ENCODE measurements at places on chromosomes 16 and 17. TPM values are rescaled to one million over a fixed set of nuclear protein-coding genes. Genes with fewer than 3 reads are reported as not detected.

GRCh38 chr16:19868421-19868820 is 16.2 kb downstream of the GPRC5B start:
- no peak for DNase-seq

- DNase-seq, result no peak
Measured at GRCh38 chr16:27317320-27317719, 3.5 kb downstream of the IL4R start.

DNA sequence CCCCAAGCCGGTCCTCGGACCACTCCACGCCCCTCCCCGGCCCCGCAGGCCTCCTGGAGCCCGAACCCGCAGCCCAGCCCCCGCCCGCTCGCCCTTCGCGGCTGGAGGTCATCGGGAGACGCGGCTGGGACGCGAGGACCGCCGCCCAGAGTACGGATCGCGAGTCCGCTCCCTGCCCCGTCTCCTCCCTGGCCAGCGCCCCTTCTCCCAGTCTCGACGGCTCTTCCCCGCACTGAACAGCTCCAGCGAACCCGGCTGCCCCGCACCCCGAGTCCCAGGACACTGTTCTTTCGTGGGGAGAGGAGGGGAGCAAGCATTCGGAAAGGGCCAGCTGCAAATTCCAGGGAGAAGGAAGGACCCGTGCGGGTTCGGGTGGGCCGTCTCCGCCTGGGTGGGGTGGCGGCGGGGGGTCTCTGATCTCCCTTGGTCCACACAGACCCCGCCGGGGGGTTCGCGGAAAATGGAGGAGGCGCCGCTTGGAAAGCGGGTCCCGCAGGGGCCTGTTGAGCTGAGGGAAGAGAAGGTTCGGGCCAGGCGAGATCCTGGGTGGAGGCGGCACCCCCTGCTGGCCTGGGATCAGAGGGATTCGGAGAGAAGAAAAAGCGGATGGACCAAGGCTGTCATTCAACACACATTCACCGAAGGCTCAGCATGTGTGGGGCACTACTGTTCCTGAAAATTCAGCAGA is 632 bp upstream of the RTN4RL1 start:
- peak; percentile 75 for DNase-seq

GRCh38 chr17:69067274-69068047 is 6.7 kb upstream of the ABCA9 start:
- DNase-seq, result no peak

- no peak for DNase-seq
Measured at GRCh38 chr16:85561248-85562092, 51.7 kb upstream of the GSE1 start.

GRCh38 chr17:63910096-63910495 is 962 bp downstream of the CSHL1 start:
- no peak for DNase-seq

- no peak for DNase-seq
Measured at GRCh38 chr16:79868841-79869240, 268.3 kb upstream of the MAF start.

DNA sequence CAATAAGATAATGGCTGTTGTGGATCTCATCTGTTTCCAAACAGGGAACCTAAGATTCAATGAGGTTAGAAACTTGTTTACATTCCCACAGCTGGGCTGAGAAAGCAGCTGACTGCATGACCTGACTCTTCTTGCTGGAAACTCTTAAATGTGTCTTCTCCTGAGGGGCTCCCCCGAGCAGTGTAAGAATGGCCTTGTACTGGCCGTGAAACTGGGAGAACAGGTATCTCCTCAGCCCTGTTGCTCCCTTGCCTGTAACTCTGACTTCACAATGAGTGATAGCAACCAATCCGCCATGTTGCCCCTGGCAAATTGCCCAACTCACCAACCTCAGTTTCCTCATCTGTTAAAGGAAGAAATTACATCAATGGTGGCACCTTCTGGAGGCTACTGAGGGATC is 59.1 kb upstream of the CCL2 start:
- no peak for DNase-seq

- no peak for DNase-seq
Measured at GRCh38 chr17:81713556-81714411, 1.7 kb downstream of the SLC25A10 start.

- no peak for DNase-seq
Measured at GRCh38 chr17:40480501-40481003, 20.9 kb downstream of the TNS4 start.

DNA sequence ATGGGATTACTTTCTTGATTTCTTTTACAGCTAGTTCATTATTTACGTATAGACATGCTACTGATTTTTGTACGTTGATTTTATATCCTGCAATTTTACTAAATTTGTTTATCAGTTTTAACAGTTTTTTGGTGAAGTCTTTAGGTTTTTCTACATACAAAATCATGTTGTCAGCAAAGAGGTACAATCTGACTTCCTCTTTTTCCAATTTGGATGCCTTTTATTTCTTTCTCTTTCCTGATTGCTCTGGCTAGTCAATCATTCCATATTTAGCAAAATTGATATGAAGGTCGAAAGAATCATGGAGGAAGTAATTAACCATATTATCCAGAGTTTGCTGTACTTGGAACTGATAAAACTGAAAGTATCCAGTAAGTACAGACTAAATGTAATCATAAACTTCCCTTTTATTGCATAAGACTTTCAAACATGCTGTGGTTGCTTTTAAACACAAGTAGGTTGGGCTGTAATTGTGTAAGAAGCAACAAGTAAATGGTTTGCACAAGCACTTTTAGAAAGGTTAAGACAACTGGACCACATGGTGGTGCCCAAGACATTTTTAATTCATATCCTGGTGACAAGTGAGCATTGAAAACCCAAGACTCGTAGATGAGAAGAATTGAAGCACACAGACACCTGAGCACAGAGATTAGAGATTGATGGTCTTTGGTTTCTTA is 8.4 kb downstream of the GDE1 start:
- DNase-seq, result no peak

- DNase-seq, result no peak
Measured at GRCh38 chr17:81890447-81891302, 711 bp downstream of the ALYREF start.

- DNase-seq, result no peak
Measured at GRCh38 chr17:61694095-61694494, 103.1 kb upstream of the NACA2 start.

- DNase-seq, result no peak
Measured at GRCh38 chr16:72793716-72794115, 254.2 kb downstream of the ZFHX3 start.

DNA sequence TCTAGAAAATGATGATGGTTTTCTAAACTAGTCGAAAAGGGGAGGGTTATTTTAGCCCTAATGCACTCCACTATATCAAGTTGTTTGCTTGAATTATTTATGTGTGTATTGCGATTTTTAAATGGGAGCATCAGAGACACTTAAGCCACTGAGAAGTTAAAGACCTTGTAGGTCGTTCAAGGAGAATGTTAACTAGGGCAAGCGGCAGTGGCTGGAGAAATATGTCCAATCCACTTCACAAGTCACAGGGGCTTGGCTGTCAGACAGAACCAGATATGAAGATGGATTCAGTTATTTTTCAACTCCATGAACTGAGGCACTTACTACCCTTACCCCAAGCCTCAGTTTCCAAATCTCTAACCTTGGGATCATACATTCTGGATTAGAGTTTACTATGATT is 702.0 kb downstream of the CDH11 start:
- no peak for DNase-seq

GRCh38 chr16:84557504-84557903 is 53.0 kb upstream of the MEAK7 start:
- no peak for DNase-seq

DNA sequence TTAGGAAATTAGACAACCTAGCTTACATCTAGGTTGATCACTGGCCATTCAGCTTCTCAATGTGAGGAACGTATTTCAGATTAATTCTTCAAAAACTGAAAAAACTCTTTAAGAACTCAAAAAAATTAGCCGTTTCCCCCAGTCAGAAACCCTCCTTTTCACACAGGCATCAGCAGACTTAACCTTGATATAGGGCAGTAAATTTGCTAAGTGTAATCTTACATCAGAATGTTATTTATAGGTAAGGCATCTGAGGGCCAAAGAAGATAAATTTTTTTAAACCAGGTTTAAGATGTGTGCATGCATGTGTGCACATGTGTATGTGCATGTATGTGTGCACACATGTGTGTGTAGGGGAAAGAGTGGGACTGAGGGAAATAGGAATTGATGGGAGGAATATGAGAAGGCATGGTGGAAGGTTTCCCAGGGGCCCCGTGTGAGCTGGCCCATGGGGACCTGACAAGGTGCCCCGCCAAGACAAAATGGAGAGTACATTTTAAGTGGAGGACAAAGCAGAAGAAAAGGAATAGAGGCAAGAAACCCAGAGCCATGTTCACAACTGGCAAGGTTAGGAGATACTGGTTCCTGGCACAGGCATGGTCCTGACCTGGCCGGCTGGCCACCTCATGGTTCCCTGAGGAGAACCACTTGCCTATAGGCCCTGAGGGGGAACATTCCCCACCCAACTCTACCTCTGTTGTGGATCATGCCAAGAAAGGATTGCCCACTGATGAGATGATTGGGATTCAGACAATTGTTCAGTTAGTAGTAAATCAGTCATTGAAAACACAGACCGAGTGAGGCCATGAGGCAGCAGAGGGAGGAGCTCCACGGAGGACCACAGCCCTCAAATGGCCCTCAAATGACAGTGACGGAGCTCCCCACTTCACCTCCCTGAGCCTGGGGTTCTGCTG is 33.0 kb downstream of the TEX2 start:
- DNase-seq, result no peak

- no peak for DNase-seq
Measured at GRCh38 chr17:4066210-4066609, 76.6 kb downstream of the ZZEF1 start.

DNA sequence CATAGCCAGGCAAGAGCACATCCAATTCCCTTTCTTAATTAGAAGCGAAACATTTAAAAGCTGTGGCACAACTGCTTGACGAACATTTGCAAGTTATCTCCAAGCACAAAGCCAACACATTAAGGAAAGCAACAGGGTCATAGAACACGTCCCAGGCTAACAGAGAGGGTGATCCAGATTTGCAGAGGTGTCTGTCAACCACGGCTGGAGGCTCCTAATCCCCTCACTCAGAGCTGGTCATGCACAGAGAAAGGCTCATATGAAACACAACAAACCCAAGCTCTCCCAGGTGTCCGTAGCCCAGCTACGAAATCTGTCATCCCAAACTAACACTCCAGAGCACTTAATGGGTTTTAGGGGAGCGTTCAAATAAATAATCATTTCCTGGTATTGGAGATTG is 276.1 kb downstream of the SLC39A11 start:
- no peak for DNase-seq

DNA sequence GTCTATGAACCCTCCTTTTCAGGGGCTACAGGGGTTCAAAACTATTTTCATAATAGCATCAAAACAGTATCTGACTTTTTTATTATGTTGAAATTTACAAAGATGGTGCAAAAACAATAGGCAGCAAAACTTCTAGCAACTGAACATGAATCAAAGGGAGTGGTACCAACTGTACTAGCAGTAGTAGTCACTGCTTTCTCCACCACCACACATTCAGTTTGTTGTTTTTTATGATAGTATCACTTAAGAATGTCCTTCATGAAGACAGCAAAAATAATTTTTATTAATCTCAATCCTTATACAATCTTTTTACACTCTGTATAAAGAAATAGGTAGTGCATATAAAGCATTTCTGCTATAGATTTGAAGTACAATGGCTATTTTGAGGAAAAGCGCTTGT is 47.6 kb downstream of the MED13 start:
- no peak for DNase-seq

DNA sequence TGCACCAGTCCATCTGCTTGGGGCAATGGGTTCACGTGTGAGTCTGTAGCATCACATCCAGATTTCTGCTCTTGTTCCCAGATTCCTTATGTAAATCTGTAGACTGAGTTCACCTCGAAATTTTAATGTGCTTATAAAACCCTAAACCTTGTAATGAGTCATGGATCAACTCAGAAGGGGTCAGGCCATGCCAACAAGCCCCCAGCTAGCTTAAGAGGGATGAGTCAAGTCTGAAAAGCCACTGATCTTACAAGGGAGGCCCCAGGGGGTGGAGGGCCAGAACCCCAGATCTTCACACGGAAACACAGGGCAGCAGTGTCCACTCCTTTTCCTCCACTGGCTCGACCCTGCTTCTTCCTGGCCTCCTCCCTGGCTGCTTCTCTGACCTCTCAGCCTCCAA is 399.1 kb upstream of the CDH5 start:
- DNase-seq, result no peak

DNA sequence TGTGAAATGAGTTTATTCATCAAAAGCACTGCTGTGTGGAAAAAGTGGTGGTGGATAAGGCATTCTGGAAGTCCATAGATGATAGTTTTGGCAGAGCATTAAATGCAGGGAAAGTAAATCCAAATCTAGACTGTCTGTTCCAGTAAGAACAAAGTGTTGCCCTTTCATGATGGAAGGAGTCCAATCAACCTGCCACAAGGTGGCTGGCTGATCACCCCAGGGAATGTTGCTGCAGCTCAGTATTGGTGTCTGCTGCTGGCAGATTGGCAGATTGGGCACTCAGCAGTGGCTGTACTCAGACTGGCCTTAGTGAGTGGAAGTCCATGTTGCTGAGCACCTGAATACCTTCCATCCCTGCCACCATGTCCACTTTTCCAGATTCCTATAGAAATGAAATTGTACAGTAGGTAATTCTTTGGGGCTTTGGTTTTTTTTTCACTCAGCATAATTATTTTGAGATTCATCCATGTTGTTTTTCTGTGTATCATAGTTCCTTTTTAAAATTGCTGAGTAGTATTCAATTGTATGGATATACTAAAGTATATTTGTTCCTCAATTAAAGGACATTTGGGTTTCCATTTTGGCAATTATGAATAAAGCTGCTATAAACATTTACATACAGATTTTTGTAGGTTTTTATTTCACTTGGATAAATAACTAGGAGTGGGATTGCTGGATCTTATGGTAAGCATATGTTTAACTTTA is 14.3 kb downstream of the DYNLL2 start:
- no peak for DNase-seq

- DNase-seq, result no peak
Measured at GRCh38 chr17:68197091-68197996, 50.5 kb upstream of the AMZ2 start.

DNA sequence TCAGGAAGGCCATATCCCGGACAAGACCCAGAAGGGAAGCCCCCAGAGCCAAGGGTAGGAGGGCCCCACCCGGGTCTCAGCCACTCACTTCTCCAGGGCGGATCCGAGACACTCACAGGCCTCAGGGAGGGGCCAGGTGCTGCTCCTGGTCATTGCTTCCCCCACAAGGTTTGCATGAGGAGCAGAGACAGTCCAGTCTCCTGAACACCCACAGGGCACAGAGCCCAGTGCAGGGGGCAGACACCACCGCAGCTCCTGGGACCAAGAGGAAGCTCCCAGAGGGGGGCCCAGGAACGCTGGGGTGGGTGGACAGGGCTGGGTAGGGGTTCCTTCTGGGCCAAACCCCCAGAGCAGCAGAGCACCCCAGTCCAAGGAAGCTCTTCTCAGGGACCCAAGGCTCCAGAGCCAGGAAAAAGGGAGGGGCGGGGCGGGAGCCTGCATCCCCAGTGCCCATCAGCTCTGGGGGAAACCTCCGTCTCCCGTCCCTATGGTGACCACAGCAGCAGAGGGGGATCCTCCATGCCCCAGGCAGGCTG is 709 bp upstream of the MRPL28 start:
- no peak for DNase-seq

Gene RNF112
- 7.3 TPM for total RNA-seq

Gene CPNE7
- total RNA-seq, result 3.6 TPM

Gene EFNB3
- 1.6 TPM for total RNA-seq

Gene MYH1
- total RNA-seq, result 0.52 TPM

Gene KRT33A
- not detected for total RNA-seq

Gene FGF11
- total RNA-seq, result 2.7 TPM

Data from mucosa of gallbladder (tissue), 1 donor.